DMS79 (cell line): ENCODE measurements at places on chromosomes 2 and 18.

- DNase-seq = no peak
These were observed 27.9 kb upstream of the MBP start for GRCh38 chr18:77160515-77160914.

- peak; percentile 65 for DNase-seq
These were observed 28.4 kb downstream of the ARHGEF4 start for GRCh38 chr2:130864830-130865800.

- no peak for DNase-seq
These were observed 1221.6 kb upstream of the NRXN1 start for GRCh38 chr2:52253416-52253980.

GRCh38 chr2:20250436-20250835 is 25.5 kb upstream of the SDC1 start:
- DNase-seq = no peak

- DNase-seq = no peak
These were observed 496.9 kb downstream of the EPHA4 start for GRCh38 chr2:221075203-221075602.

GRCh38 chr2:214695789-214696188 is 113.7 kb downstream of the BARD1 start:
- DNase-seq = no peak
